ENCODE measurements at places on chromosomes 11 and 22. TPM values are rescaled to one million over a fixed set of nuclear protein-coding genes. Genes with fewer than 3 reads are reported as not detected.

The TUBA8 gene
- total RNA-seq: 1.1 TPM

The GPR83 gene
- total RNA-seq: 0.28 TPM

The DPAGT1 gene
- total RNA-seq: 34.8 TPM

The OR5T3 gene
- not detected for total RNA-seq

The MYO7A gene
- 10.7 TPM for total RNA-seq

The TBX10 gene
- total RNA-seq: not detected

Data from kidney (tissue), 22 donors.